ENCODE measurements at places on chromosomes 7 and 10. TPM values are rescaled to one million over a fixed set of nuclear protein-coding genes. Genes with fewer than 3 reads are reported as not detected.

Gene CCDC172
- total RNA-seq = not detected

Gene RNF133
- not detected for total RNA-seq

Gene NUDT13
- total RNA-seq = 5.4 TPM

Gene GIMAP6
- total RNA-seq = not detected

Gene CACNB2
- total RNA-seq = not detected
